ENCODE measurements at places on chromosomes 7 and 10.

GRCh38 chr7:50739744-50740435, 42.8 kb downstream of the GRB10 start:
- peak; percentile 46 for DNase-seq

- DNase-seq, result no peak
These were observed 27.4 kb downstream of the GTF2I start for GRCh38 chr7:74684921-74685320.

GRCh38 chr7:114590298-114590697, 175.7 kb downstream of the FOXP2 start:
- no peak for DNase-seq

GRCh38 chr7:104604706-104605105, 276.3 kb downstream of the LHFPL3 start:
- no peak for DNase-seq

DNA sequence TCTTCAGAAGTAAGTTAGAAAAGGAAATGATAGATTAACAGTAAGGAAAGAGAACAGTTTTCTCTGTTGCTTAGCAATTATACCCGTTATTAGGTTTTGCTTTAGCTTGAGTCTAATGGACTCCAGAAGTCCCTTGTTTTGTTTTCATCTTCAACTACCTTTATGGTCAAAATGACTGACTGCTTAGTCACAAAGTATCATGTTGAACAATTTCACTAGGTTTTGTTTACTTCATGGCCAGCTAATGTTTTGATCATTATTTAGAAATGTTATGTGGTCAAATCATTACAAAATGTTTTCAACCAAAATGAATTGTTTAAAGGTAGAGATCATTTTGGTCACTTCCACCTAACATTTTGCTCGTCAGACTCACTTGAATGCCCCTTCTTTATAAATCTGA, 1.9 kb downstream of the UBN2 start:
- DNase-seq, result no peak

DNA sequence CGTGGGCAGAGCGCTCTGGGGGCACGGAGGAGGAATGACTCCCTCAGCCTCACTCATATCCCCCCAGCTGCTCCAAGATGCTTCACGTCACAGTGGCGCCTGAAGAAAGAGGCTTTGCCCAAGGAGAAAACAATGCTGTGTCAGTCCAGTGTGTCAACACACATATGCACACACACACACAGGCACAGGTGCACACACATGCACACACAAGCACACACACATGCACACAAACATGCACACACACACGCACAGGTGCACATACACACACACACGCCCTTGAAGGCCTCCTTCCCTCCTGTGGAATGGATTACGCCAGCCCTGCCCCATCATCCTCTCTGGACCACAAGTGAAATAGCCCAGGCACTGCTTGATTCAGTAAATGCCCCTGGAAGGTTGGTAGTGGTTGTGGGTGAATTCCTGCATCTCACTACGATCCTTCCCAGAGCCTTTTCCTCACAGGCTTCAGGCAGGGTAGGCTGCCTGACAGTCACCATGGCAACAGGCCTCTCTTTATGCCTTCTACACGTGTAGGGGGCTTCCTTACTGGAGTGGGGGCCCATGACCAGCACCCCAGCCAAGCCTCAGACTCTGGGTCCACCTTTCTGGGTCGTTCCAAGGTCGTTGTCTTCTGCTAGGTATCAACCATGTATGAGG, 371.5 kb upstream of the PODXL start:
- no peak for DNase-seq

DNA sequence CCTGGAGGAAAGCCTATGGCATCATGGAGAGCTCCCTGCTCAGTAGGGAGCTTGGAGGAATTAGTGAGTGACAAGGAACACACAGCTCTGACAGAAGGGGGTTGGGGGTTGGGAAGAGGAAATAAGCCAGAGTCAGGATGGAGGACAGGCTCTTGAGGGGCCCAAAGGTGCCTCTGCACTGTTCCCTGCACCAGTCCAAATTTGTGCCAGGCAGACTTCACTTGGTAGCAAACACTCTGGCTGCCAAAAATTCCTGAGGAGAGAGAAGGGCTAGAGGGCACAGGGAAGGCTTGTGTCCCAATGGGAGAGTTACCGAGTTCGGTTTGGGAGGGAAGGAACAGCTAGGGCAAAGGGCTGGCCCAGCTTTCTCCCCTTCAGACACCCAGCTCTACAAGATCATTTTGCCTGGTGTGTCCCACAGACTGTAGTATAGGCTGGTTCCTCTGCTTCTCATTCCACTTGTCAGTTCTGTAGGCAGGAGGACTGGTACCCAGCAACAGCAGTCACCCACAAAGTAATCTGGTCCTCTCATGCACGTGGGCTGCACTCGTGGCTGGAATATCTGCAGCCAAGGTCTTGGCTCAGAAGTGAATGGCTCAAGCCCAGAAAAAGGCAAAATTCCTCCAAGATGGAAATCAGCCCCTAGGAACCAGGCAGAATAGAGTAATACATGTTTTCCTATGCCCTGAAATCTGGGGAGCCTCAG, 8.0 kb upstream of the KCNIP2 start:
- DNase-seq, result no peak

- no peak for DNase-seq
These were observed 25.5 kb downstream of the HELLS start for GRCh38 chr10:94571081-94571480.

DNA sequence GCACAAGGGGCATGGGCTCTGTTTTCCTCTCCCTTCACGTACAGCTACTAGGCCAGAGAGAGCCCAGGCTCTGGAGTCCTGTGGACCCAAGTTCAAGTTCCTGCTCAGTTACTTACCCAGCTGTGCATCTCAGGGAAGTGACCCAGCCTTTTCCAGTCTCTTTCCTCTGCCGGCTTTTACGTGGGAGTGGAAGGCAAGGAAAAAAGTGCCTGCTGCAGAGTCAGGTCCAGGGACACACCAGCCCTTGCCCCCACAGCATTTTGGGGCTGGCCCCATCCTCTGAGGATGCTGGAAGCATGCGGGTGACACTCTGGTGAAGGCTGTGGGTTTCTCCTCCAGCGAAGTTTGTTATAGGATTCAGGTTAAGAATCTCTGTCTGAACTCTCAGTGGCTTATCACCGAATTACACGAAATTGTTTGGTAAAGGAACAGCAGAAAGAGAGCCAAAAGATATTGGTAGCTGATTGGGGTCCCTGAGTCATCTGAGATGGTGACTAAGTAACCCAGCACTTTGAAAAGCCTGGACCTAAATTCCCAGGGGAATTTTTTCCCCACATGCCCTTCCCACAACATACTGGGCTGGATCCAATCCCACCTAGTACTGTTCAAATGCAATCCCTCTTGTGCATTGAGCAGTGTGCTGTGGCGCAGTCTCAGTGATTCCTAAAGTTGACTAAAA, 424.3 kb downstream of the RPS24 start:
- no peak for DNase-seq

GRCh38 chr7:111173990-111174389, 83.1 kb downstream of the LRRN3 start:
- DNase-seq, result no peak

DNA sequence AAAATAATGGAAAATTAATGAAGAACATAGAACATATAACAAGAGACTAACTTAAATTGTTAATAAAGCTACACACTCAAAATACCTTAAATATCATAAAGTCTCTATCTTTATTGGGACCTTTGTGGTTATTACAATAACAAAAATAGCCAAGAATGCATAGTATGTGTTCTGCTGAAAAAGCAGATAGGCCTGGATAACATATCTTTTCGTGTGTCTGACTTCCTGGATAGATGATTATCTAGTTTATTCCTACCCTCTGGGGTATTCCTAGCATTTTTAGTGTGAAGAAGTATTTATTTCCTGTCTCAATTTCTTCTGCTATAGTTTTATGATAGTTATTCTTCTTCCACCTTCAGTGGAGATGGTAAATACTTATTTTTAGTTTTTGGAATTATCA, 36.5 kb downstream of the CALCR start:
- no peak for DNase-seq

- DNase-seq, result no peak
These were observed 26.9 kb downstream of the ZEB1 start for GRCh38 chr10:31345886-31346285.

- DNase-seq, result no peak
These were observed 76.6 kb downstream of the GRM3 start for GRCh38 chr7:86720306-86720705.

DNA sequence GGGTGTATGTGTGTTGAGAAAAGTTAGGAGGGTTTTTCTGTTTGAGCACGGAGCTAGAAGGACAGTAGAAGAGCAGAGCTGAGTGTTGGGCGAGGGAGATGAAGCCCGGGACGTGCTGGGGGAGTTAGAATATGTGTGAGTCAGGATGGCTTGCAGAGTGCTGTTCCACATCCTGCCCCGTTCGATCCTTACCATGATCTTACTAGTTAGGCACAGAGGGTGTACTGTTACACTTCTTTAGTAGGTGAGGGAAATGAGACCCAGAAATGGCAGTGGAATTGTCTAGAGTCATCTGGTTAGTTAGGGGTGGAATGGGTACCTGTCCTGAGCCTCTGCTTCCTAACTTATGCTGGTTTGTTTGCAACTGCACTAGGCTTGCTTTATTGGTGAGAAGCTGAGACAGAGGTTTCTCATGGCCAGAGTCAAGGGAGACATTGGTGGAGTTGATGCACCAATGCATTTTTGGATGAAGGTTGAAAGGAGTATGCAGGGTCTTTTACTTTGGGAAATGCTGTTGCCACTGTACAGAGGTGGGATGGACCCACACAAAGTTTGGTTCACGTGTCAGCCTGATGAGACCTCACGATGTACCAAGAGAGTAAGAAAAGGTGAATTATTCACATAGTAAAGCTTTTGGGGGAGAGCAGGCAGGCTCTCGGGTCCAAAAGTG, 42.4 kb downstream of the CCNY start:
- no peak for DNase-seq

DNA sequence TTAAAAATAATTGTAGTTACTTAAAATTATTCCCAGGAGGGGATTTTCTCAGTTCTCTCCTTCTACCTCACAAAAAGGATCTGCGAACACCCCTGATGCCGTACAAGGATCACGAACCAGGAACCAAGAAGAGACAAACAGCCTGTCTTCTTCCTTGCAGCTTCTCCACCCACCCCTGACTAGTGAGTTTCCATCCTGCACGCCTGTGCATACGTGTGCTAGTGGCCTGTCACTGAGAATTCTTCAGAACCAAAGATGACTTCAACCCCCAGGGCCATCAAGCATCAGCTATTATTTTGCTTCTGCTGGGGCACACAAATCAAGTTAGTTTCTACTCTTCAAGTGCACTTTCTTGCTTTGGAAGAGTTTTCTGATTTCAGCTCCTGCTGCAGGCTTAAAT, 175.5 kb upstream of the KLF6 start:
- DNase-seq, result no peak

DNA sequence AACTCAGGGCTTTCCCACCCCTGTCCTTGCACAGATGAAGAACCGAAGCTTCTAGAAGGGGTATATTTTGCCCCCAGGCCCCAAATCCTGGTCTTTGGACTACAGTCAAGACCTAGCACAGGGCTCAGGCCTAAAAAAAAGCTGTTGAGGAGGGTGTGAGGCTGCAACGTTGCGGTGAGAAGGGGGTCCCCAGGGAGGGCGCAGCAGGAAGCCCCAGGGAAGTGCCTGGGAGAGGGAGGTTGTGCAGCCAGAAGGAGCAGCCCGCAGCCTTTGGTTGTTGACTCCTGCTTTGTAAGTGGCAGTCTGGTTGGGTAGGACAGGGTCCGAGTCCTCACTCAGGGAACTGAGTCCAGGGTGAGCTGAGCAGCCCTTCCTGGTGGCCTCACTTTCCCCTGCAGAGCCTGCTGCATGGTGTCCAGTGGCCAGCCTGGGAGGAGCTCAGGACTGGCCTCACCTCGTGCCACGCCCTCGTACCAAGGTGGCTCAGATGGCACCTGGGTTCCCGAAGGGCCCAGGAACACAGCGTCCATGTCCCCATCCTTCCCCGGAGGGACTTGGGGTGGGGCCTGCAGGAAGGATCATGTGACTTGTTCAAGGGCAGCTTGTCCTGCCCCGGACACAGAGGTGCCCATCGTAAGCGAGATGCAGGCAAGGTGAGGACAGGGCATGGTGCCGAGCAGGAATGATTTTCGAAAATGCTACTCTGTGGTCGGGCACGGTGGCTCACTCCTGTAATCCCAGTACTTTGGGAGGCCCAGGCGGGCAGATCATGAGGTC, 166.4 kb upstream of the TNRC18 start:
- no peak for DNase-seq

- DNase-seq, result no peak
These were observed 34.3 kb downstream of the NACAD start for GRCh38 chr7:45054442-45054841.

- DNase-seq, result no peak
These were observed 55.9 kb upstream of the ADRB1 start for GRCh38 chr10:113987805-113988204.

- DNase-seq, result no peak
These were observed 824.6 kb upstream of the IGFBP3 start for GRCh38 chr7:46745707-46746090.

- DNase-seq, result no peak
These were observed 12.7 kb downstream of the LOXL4 start for GRCh38 chr10:98255146-98255877.
